Umbilical cord (tissue), 2 donors: ENCODE measurements at places on chromosomes 7 and 10.

GRCh38 chr10:23693925-23694324 lies 255.1 kb downstream of the OTUD1 start:
- DNase-seq: no peak

DNA sequence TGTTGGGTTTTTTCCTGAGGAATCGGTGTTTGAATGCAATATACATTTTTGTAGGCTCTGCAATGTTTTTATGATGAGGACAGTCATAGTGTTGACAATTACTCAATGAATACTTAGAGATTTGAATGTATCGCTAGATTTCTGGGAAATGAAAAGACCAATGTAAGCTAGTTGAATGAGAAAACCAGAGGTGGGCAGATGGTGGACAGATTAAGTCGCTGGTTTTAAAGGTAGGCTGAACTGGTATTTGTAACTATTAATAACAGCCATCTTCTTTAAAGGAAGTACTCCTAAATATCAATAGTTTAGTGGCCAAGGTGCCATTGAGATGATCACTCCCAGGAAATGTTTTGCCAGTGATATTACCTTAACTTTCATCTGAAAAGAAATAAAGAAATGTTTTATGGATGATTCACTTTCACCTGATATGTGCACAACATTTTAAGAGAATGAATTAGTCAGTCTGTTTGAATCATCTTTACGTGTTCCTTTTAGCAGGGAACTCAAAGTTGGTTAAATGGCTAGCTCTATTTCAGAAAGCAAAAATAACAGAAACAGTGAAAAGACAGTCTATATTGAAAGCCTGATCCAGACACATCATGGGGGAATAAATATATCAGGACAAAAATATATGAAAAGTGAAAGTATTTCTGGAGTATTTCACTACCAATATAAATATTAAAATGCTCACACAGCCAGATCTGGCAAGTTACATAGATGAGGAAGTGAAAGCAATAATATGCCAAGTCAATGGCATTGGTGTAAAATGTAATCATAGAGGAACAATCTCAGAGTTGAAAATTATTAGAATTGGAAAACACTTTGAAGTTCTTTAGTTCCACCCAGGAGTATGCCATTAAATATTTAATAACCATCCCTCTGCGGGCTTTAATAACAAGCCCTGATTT lies 20.7 kb downstream of the MET start:
- DNase-seq: no peak

DNA sequence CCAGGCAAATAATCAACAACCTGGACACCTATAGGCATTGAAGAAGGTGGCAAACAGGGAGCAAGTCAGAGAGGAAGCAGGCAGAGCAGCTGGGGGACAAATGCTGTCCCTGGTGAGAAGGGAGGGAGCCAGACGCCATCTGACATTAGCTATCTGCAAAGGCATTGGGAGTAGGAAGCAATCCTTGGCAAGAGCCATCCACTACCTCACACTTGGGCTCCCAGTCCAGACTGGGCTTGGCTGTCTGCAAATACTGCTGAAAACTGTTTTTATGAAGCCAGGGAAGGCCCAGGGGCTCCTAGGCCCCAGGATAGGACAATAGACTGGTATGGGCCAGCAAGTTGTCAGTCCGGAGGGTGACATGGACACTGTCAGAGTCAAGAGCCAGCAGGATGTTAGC lies 132.5 kb downstream of the SORBS1 start:
- no peak for DNase-seq

- DNase-seq: no peak
Measured at GRCh38 chr10:10032991-10033390, 984.7 kb upstream of the CELF2 start.

DNA sequence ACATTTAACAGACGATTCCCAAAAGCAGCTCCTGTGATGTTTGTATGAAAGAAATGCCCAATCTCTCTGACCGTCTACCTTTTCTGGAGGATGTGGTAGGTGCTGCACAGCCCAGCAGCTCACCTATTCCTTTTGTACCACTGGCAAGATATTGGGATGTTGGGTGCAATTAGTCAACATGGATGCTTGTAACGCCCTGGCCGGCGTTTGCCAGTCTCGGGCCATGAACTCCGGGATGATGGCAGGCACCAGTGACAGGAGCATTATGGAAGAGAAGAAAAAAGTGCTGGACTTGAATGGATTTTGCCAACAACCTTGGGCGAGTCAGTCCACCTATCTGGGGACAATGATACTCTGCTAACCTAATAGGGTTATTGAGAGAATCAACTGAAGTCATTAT lies 69.0 kb upstream of the ZNF438 start:
- no peak for DNase-seq

- no peak for DNase-seq
Measured at GRCh38 chr10:124658591-124659242, 85.5 kb downstream of the FAM53B start.
